ENCODE measurements at places on chromosomes 6 and 20.

- no peak for DNase-seq
Observed at GRCh38 chr6:166228839-166229528, 61.3 kb upstream of the TBXT start.

DNA sequence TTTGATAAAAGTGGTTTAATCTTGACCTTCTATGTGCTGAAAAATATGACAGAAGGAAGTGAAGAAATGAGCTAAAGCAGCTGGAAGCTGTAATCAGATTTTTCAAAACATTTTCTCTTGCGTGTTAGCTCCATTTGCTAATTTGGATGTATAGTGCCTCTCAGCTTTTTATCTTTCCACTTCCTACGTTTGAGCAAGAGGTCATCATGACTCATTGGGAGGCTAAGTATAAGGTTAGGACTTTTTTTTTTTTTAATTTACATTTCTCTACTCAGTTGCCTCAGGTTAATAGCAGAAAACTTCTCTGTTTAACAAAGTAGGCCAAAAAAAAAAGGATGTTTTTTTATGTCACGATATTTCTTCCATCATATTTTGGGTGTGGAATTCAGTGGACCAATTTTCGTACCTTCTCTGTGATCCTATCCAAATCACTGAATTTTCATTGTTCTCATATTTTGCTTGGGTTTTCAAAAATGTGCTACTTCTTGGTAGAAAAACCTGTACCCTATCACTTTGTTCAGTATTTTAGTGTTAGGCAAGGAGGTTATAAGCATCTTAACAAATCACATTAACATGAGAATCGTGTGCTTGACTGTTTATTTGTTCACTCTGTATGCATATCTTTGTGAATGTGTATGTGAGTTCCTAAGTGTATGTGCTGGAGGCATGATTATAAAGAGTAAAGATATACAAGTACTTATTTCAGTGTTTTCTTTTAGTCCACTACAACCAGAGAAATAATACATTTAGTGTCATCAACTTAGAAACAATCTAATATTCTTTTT, 1028.3 kb upstream of the EYS start:
- DNase-seq = no peak

DNA sequence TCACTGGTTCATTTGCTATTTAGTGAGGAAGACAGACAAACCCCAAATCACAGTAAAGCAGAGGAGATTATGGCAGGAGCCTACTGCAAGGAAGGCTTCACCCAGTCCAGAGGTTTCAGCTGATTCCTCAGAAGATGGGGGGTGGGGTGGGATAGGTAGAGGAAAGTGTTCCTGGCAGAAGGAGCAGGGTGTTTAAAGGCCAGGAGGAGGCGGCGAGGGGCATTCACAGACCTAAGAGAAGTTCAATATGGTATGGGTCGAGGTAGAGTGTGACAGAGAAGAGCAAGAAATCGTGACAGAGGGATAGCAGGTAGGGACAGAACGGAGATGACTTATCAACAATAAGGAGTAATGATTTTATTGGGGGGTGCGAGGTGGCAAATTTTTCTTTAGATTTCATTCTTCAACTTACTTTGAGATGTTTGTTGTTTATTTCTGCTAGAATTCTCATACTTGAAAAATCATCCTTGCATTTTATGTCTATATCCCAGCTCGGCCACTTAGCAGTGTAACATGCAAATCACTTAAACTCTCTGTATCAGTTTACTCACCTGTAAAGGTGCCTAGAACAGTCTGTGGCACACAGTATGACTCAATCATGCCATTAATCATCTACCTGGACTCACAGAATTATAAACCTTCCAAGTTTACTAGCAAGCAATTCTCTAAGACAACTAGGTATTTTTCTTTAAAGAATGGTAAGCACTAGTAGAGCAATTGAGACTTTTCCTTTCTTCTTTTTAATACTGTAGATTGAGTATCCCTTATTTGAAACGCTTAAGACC, 176.7 kb downstream of the REV3L start:
- DNase-seq = no peak

DNA sequence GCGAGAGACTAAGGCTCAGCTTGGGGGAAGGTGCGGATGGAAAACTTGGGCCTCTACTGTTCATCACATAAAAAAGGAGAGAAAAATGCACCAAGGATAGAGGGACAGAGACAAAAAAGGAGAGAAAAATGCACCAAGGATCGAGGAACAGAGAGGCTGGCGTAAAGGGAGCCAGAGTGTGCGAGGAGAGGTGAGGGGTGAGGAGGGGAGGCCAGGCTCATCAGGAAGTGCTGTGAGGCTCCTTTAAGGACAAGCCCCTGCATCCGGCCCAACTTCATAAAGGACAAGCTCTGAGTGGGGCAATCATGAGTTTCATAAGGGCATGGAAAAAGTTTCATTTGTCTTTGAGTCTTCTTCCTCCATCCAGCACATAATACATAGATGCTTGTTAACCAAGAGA, 117.2 kb upstream of the NXT1 start:
- no peak for DNase-seq

- peak; percentile 38 for DNase-seq
Observed at GRCh38 chr6:34680802-34681515, 15.6 kb downstream of the ILRUN start.
